ENCODE measurements at places on chromosomes 13 and 19. TPM values are rescaled to one million over a fixed set of nuclear protein-coding genes. Genes with fewer than 3 reads are reported as not detected.

ADGRE1 gene
- 3.9 TPM for total RNA-seq

CASP14 gene
- total RNA-seq, result 0.24 TPM

ZNF345 gene
- total RNA-seq, result 6.9 TPM

LILRB5 gene
- total RNA-seq, result 1.3 TPM

TTC9B gene
- total RNA-seq, result not detected

ZNF829 gene
- 4.0 TPM for total RNA-seq

CYP2S1 gene
- total RNA-seq, result 0.99 TPM

ARHGAP45 gene
- 118 TPM for total RNA-seq

TPTE2 gene
- 0.05 TPM for total RNA-seq

RDH8 gene
- not detected for total RNA-seq

SPC24 gene
- total RNA-seq, result 46.1 TPM

DCAF15 gene
- 24.0 TPM for total RNA-seq

RB1 gene
- total RNA-seq, result 52.3 TPM

S1PR5 gene
- total RNA-seq, result 0.61 TPM

C19orf67 gene
- total RNA-seq, result not detected

GPX4 gene
- 194 TPM for total RNA-seq

COMP gene
- total RNA-seq, result 0.09 TPM

PPP5C gene
- 44.1 TPM for total RNA-seq

PTGER1 gene
- not detected for total RNA-seq

STOML3 gene
- total RNA-seq, result 0.05 TPM

GJB2 gene
- total RNA-seq, result 9.3 TPM

TRAPPC5 gene
- 108 TPM for total RNA-seq

FXYD7 gene
- not detected for total RNA-seq
